ENCODE measurements at places on chromosomes 13 and 19.

DNA sequence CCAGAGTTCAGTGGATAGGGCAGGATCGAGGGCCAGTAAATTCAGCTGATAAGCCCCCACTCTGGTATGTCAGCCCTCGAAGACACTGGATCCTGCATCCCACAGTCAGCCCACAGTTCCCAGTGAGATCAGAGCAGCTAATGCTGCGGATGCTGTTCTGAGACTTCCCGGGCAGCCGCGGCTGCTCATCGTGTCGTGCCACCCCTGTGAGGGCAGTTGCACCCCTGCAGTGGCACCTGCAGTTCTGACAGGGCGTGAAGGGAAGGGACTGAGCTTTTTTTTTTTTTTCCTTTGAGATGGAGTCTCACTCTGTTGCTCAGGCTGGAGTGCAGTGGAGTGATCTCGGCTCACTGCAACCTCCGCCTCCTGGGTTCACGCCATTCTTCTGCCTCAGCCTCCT is 7.5 kb upstream of the EPN1 start:
- DNase-seq: no peak

DNA sequence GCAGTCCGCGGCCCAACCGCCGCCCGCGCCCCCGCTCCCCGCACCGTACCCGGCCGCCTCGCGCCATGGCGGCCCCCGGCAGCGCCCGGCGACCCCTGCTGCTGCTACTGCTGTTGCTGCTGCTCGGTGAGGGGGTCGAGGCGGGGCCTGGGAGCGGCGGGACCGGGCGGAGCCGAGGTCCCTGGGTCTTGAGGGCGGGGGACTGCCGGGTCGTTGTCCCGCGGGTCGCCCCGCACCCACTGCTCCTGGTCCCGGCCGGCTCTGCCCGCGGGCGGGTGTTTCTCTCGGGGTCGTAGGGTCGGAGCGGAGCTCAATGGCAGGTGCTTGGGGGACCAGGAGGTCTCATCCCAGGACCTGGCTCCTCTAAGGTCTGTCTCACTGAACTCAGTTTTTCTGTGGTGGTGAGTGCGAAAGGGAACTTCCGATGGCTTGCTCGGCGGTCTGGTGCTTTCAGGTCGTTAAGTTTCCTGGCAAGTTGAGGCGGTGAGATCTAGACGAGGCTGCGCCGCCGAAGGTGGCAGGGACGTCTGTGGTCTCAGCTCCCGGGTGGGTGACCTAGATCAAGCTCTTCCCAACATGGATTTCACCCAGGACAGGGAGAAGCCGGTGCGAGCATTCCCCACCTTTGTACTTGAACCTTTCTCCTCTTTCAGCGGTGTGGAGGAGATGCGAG is 467 bp downstream of the LAMP1 start:
- DNase-seq: no peak

DNA sequence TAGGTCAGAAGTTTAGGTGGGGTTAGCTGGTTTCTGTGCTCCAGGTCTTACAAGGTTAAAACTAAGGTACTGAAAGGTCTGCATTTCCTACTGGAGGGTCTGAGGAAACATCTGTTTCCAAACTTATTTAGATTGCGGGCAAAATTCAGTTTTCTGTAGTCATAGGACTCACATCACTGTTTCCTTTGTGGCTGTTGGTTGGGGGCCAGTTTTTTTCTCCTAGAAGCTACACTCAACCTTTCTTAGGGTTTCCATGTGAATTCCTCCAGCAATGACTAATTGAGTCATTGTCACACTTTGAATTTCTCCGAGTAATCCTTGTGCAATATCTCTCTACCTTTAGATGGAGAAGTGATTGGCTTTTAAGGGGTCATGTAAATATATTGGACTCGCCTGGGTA is 773.4 kb upstream of the SLITRK1 start:
- DNase-seq: peak; percentile 57

DNA sequence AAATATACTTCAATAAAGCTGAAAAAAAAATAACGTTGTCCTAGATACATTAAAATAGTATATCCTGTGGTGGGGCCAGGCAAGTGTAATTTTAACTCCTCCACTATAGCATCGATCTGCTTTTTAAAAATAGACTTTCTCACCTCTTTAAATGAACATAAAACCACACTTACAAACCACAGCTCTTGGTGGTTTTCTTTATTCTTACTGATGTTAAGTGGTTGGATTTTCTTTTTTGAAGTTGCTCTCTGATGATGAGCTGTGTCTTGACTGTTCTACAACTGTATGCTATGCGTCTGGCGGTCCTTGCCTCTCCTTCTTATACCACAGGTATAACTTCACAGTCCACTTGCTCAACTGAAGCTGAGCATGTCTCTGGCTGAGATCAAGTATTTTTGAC is 721.5 kb upstream of the KLHL1 start:
- no peak for DNase-seq

GRCh38 chr13:114124921-114125320 is 7.5 kb downstream of the RASA3 start:
- peak; percentile 81 for DNase-seq

- no peak for DNase-seq
Observed at GRCh38 chr19:40598918-40599307, 2.3 kb upstream of the LTBP4 start.

DNA sequence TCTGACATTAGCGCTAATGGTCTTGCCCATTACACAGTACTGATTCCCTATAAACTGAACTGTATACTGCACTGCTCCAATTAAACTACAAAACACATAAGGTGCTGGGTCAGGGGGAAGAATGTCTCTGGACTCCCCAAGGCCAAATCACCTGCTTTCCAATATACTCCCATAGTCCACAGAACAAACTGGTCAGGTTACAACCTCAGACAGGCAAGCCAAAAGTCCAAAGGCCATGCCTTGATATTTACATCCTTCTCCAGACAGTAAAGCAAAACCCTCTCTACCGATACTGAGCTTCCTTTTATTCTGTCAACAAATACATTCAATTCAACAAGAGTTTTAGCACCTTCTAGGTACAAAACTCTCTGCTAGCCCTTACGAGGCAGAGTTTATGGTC is 8.9 kb downstream of the ZNF541 start:
- DNase-seq: no peak

DNA sequence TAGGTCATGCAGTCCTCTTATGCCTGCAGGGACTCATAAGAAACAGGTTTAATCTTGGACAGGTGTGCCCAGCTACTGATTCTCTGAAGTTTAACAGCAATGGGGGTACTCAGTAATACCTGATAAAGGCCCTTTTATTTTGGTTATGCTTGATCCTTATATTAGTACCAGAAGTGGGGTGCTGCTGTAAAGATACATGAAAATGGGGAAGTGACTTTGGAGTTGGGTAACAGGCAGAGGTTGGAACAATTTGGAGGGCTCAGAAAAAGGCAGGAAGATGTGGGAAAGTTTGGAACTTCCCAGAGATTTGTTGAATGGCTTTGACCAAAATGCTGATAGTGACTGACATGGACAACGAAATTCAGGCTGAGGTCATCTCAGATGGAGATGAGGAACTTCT is 14.6 kb upstream of the TMTC4 start:
- DNase-seq: no peak

All from fibroblast of skin of right quadriceps (primary cell).